ENCODE measurements at places on chromosomes 5 and 9. TPM values are rescaled to one million over a fixed set of nuclear protein-coding genes. Genes with fewer than 3 reads are reported as not detected.

DNA sequence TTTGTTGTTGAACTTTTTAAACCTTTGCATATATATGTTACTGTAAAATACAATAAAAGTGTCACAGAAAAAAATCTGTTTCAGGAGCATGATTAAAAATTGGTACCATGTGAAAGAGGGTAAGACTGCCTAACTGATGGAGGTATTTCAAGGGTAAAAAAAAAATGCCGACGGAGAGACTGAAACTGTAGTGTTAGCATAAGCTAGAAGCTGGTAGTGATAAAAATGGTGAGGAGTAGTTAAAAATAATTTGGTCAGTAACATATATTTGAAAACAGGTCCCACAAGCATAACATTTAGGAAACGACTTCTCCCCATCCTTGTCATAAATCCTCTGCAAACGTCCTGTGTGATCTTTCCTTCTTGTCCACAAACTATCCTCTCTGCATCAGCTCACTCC is 64.7 kb downstream of the MEF2C start:
- DNase-seq: no peak

DNA sequence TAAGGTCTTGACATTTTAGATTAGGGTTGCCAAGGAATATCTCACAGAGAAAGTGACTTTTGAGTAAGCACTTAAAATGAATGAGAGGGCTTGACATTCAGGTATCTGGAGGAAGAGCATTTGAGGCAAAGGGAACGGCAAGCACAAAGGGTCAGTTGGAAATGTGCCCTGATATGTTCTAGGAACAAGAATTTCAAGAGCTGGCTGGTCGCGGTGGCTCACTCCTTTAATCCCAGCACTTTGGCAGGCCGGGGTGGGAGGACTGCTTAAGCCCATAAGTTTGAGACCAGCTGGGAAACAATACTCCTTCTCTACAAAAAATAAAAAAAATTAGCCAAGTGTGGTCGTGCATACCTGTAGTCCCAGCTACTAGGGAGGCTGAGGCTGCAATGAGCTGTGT is 16.5 kb downstream of the KIAA1958 start:
- DNase-seq: no peak

TRIO gene
- 168 TPM for total RNA-seq

DNA sequence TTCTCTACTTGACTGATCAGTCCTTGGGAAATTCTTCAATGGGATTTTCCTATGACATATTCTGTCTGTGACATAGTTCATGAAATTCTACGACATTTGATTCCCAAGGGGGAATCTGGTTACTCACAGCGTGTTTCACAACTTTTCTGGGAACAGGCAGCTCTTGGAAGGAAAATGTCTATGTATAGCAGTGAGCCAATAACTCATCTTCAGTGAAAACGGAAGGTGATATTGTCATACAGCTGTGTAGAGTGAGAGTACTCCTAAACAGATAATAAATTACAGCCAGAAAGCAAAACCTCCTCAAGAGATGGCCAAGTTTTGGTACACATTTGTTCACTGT is 91.4 kb downstream of the C9orf152 start:
- no peak for DNase-seq

GRCh38 chr9:116124472-116125040 is 29.0 kb upstream of the PAPPA start:
- no peak for DNase-seq

DNA sequence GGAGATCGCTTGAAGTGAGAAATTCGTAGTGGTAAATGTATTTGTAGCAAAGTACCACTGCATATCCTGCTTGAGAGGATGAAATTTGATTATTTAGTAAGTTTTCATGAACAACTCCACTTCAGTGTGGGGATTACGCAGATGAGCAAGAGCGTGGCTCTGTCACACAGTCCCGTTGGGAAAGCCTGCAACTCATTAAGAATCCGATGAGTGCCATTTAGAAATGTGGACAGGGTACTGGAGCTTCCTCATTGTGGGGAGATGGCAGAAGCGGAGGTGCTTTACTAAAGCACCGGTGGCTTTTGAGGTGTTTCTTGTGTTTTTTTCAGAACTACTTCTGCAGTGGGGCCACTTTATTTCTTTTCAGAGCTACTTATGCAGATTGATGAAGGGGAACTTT is 1.4 kb downstream of the TJP2 start:
- DNase-seq: no peak

SH3PXD2B gene
- 72.4 TPM for total RNA-seq

DNA sequence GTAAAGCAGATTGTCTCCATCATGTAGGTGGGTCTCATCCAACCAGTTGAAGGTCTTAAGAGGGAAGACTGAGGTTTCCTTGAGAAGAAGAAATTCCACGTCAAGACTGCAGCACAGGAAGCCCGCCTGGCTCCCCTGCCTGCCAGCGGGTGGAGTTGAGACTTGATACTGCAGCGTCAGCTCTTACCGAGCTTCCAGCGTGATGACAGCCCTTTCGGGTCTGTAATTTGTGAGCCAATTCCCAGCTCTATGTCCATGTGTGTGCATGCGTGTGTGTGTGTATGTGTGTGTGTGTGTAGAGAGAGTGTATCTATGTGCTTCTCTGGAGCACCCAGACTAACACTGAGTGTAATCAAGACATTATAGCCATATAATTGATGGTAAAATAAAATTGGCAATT is 379.7 kb upstream of the IRX2 start:
- no peak for DNase-seq

DNA sequence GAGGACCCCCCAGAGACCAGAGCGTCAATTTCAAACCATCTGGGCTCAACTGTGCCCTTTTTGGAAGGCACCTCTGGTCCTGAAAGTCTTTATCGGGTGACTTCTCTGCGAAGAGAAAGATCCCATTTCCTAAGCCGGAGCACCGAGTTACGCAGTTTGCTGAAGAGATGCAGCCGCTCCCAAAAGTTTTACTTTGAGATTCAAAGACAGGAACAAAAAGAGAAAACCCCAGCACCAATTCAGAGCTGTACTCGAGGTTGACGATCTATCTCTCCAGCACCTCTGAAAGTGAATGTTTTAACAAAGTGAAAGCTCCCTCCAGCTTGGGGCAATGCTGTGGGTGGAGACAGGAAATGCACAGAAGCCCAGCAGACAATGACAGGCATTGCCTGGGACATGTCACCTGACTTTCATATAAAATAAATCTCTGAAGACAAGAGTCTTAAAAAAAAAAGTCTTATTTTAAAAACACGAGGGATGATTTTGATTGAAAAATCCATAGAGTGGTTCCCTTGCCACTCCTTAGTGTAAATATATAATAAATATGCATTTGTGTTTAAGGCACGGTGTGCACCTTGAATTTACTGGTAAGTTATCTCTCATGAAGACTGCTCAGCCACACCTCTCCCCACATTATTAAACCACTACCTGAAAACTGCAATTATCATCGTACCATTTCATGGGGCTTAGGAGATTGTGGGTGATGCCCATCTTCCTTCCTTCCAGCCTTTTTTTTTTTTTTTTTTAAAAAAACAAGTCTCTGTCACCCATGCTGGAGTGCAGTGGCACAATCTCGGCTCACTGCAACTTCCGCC is 79.9 kb downstream of the FNBP1 start:
- DNase-seq: no peak

SEMA6A gene
- 105 TPM for total RNA-seq

DNA sequence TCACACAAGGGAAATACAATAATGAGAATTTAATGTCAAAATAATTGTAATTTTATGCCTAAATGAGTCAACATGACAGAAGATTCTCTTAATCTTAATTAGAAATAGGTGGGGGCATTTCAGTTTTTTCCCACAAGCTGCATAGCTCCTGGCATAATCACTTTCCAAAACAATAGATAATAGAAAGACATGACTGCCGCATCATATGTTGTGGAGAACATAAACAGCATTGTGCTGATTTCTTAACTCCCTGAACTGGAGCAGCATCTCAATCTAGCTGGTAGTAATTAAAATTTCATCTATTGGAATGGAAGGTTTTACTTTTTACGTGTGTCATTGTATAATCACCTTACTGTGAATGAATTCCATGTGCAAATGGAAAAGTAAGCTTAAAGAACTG is 112.1 kb downstream of the ST8SIA4 start:
- no peak for DNase-seq

DNA sequence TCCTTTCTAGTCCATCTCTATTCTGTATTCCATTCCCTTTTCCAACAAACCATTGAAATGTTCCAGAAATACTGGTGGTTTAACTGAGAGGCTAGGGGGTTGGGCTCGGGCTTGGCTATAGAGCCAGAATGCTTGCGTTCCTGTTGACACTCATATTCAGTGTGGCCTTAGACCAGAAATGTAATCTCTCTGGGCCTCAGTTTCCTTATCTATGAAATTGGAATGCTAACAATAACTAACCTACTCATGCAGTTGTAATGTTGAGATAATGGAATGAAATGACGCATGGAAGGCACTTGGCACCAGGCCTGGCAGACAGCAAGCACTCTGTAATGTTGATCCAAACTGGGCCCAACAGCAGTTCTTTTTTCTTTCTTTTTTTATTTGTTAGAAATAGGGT is 26.8 kb downstream of the JADE2 start:
- no peak for DNase-seq

DNA sequence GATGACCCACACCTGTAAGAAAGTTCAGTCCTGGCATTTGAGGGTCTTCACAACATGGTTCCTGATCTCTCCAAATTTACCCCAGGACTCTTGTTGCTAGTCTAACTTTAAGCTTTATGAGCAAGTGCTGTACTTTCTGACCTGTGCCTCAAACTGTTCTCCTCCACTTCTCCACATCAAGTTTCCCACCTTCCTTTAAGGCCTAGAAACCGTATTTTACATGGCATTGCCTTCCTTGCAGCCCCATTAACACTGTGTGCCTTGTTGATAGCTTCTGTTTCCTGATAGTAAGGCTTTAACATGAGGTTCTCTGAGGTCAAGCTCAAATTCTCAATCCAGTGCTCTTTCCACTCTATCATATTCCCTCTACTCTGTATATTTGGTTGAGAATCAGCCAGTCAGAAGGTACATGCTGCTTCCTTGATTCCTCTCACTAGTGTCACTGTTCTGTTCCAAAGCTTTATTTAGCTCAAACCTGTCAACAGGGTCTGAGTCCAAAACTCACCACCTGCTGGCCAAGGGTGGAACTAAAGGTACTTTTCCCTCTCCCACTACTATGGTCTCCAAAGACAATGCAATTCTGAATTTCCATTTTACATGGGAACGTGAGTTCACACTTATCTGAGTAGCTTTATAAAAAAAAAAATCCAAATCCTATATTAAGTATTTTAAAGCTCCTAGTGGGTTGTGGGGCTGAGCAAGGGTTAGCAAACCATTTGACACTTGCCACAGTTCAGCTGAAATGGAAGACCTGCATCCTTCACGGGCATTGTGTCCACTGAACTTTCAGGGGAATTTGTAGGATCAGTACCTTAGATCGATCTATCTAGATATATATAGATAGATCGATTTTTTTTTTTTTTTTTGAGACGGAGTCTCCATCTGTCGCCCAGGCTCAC is 21.1 kb downstream of the VCP start:
- peak; percentile 30 for DNase-seq

All from progenitor cell of endocrine pancreas (in vitro differentiated cells).